ENCODE measurements at places on chromosomes 4 and X. TPM values are rescaled to one million over a fixed set of nuclear protein-coding genes. Genes with fewer than 3 reads are reported as not detected.
A peak's percentile ranks its signal among the peaks of the same experiment; 100 is the strongest.

Gene RXFP1
- not detected for total RNA-seq

Gene NUP54
- total RNA-seq = 34.0 TPM

- no peak for DNase-seq
Observed at GRCh38 chr4:7763788-7764187, 175.9 kb downstream of the AFAP1 start.

Gene IL13RA1
- 14.4 TPM for total RNA-seq

- DNase-seq = no peak
Observed at GRCh38 chrX:71541210-71542022, 8.5 kb downstream of the OGT start.

DNA sequence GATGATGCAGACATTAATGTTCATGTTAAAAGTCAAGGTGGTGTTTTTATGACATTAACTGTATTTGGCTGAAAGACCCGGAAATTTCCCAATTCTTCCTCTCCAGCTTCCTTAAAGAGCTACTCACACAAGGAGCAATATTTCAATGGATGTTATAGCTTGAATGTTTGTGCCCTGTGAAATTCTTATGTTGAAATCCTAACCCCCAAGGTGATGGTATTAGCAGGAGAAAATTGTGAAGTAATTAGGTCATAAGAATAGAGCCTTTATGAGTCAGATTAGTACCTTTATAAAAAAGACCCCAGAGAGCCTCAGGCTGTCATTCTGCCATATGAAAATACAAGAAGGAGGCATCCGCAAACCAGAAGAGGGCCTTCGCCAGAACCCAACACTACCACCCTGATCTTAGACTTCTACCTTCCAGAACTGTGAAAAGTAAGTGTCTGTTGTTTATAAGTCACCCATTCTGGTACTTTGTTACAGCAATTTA lies 3.6 kb downstream of the TLR1 start:
- DNase-seq = no peak

GRCh38 chr4:88756149-88756548 lies 58.5 kb upstream of the NAP1L5 start:
- DNase-seq = no peak

Gene SPATA18
- total RNA-seq = 10.7 TPM

DNA sequence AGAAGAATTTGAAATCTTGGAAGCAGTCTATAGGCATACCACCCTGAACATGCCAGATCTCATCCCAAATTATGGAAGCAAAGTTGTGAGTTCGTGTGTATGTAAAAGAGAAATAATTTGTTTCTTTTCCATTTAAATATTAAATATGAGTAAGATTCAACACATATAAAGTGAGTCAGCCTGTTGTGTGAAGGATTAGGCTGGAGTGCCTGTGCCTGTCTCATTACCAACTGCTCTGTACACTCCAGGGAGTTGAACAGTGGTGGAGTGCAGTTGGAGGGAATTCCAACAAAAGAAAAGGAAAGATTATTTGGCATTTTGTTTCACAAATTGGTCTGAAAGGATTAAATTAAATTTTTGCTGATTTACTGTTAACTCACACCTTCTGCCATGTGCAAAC lies 435.6 kb downstream of the FAT4 start:
- no peak for DNase-seq

Gene NEK1
- total RNA-seq = 6.9 TPM

Gene NSD2
- total RNA-seq = 17.3 TPM

DNA sequence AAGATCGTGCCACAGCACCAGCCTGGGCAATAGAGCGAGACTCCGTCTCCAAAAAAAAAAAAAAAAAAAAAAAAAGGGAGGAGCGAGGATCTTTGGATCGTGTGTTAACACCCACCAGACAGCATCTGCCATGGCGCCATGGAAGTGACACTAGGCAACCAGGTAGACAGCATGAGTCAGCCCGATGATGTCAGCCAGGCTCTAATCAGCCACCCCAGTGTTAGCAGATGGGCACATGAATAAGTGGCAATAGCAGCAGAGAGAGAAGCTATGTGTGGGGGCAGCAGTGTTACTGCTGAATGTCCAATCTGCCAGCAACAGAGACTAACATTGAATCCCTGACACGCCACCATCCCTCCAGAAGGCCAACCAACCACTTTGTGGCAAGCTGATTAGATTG lies 6.6 kb downstream of the SYN1 start:
- DNase-seq = peak; percentile 45

- no peak for DNase-seq
Observed at GRCh38 chr4:64157397-64157796, 251.9 kb downstream of the TECRL start.

DNA sequence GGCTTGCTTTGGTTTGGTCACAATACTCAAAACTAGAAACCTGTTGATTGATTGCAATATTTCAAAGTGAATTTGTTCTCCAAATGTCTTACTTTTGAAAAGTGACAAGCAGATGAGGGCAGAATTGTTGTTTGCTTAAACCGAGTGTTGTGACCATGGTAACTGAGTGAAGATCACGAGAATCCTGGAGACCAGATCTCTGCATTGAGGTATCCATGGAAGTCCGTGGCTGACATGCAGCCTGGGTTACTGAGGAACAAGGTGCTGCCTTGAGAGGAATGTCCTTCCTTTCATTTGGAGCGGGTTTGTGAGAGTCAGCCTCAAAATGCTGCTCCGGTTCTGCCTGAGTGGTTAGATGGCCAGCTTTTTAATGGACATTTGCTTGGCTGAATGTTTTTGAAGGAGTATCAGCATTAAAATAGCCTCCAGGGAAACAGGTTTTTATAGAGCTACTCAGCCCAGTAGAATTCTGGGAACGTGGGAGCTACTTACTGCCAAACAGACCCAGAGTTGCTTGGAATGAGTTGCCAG lies 31.3 kb downstream of the NYX start:
- no peak for DNase-seq

- DNase-seq = no peak
Observed at GRCh38 chr4:119149110-119149509, 13.5 kb downstream of the MYOZ2 start.

DNA sequence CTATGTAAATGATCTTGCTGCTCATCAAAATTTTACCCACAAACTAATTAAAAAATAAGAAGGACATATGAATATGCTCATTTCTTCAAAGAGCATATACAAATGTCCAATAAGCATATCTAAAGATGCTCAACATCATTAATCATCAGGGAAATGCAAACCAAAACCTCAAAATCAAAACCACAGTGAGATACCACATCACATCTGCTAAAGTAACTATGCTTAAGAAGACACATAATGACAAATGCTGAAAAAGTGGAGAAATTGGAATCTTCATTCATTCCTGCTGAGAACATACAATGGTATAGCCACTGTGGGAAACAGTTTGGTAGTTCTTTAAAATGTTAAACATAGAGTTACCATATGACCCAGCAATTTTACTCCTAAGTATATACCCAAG lies 81.9 kb downstream of the AFF2 start:
- DNase-seq = no peak

Gene ADGRG4
- not detected for total RNA-seq

DNA sequence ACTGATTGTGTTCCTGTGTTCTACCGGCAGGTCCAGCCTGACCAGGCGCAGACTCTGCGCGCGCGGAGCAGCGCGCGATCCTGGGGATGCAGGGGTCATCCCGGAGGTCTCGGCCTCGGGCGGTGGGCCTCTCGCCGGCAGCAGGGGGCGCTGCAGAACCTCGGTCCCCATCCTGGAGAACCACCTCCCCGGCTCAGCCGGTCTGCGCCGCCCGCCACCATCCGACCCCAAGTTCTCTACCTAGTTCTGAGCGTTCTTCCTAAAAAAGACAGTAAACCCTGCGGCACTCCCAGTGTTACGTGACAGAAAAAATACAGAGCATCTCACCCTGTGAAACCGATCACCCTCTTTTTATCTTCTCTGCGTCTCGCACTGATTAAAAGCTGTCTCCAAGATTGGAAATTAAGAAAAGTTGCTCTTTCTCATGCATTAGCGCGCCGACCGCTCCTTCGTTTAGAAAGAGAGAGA lies 1.6 kb downstream of the TRPC3 start:
- peak; percentile 24 for DNase-seq
